Fibroblast of skin of back (primary cell): ENCODE measurements at places on chromosomes 4 and X.

- no peak for DNase-seq
These were observed 327.6 kb upstream of the MAOA start for GRCh38 chrX:43328358-43328946.

GRCh38 chr4:73197220-73197619, 61.4 kb downstream of the ANKRD17 start:
- no peak for DNase-seq

GRCh38 chr4:108036213-108036612, 46.5 kb downstream of the HADH start:
- no peak for DNase-seq

- no peak for DNase-seq
These were observed 108.1 kb downstream of the TSPAN7 start for GRCh38 chrX:38669428-38669827.

- DNase-seq, result no peak
These were observed 72.2 kb downstream of the RASGEF1B start for GRCh38 chr4:81399306-81400086.

DNA sequence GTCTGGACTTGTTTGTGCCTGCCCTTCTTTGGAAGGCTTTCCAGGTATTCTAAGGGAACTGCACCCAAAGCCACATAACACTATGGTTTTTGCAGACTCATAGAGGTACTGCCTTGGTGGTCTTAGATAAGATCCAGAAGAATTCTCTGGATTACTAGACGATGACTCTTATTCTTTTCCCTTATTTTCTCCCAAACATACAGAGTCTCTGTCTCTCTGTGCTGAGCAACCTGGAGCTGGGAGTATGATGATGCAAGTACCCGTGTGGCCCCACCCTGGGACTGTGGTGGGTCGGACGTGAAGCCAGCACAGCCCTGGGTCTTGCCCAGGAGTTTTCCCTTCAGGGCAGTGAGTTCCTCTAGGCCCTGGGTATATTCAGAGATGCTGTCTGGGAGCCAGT, 1342.4 kb upstream of the TENM3 start:
- no peak for DNase-seq

DNA sequence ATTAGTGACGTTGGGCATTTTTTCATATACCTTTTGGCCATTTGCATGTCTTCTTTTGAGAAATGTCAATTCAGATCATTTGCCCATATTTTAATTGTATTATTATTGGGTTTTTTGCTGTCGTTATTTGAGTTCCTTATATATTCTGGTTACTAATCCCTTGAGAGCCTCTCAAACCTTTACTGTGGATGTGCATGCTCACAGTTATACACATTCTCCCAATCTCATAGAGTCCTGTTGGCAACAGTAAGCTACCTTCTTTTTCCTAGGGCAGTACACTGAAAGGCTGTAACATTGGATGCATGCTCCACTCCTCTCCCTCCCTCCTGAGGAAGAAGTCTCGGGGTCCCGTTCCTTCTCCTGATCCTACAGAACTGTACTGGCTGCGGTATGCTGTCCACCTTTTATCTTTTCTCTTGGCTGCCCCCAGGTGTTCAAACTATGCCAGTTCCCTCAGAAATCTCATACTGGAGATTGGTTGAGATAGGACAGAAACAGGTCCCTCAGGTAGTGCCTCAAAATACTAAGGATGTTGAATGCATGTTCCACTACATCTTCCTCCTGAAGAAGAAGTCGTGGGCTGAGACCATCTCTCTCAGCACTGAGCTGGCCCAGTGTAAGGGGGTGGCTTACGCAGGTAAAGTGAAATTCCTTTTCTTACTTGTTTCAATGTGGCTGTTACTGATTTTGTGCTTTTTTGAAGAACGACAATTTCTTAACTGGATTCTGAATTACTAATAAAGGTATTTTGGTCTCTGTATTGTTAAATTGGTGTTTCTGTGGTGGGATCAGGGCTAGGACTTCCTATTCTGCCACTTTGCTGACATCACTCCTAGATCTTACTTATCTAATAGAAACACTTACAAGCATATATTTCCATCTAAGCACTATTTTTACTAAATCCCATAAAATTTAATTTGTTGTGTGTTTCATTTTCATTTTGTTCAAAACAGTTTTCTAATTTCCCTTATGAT, 145.4 kb upstream of the HUWE1 start:
- peak; percentile 5 for DNase-seq

GRCh38 chr4:4415107-4415805, 28.4 kb downstream of the NSG1 start:
- no peak for DNase-seq

- peak; percentile 7 for DNase-seq
These were observed 6.4 kb upstream of the PTTG2 start for GRCh38 chr4:37953620-37954293.

GRCh38 chr4:8526363-8526855, 53.8 kb upstream of the GPR78 start:
- DNase-seq, result no peak

- DNase-seq, result no peak
These were observed 1.5 kb downstream of the EREG start for GRCh38 chr4:74366367-74366911.

- DNase-seq, result peak; percentile 7
These were observed 56.9 kb downstream of the SERTM2 start for GRCh38 chrX:111568354-111568753.

- DNase-seq, result peak; percentile 36
These were observed 43.3 kb downstream of the NHSL2 start for GRCh38 chrX:71953946-71954345.

DNA sequence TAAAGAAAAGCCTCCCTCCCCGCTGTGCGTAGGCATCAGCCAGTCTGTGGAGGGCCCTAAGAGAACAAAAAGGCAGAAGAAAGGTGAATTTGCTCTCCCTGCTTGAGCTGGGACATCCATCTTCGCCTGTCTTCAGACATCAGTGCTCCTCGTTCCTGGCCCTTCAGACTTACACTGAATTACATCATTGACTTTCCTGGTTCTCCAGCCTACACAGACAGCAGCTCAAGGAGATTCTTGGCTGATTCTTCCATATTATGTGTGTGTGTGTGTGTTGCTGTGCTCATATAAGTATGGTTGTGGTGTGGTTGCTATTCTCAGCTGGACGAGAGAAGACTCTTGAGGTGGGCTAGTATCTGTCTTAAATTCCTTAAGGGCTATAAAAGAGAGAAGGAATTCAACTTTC, 35.5 kb upstream of the CD99L2 start:
- peak; percentile 5 for DNase-seq

DNA sequence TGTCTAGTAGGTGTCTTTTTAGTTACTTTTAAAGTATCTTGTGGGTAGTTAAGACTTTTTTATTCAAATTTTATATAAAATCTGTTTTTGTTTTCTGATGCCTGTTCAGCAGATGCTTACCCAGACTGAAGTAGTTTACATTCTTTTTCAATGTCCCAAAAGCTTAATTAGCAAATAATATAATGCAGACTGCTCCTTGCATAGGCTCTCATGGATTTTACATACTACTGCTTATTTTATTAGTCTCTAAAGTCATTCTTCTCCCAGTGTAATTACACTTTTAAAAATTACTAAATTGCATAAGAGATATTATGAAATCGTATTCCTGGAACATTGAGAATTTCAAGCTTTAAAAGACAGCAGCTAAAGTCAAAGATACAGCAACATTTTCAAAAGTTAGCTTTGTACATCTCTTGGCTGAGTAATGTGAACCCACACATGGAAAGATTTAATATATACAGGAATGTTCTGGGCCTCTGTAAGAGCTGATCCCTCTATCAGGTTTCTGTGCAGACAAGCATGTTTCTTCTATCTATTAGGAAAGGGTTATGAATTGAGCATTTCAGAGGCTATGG, 148.4 kb upstream of the SPRY1 start:
- DNase-seq, result no peak

GRCh38 chr4:159390648-159391047, 287.8 kb downstream of the RAPGEF2 start:
- peak; percentile 99 for DNase-seq

- DNase-seq, result no peak
These were observed 8.7 kb upstream of the IL13RA1 start for GRCh38 chrX:118718737-118719136.

DNA sequence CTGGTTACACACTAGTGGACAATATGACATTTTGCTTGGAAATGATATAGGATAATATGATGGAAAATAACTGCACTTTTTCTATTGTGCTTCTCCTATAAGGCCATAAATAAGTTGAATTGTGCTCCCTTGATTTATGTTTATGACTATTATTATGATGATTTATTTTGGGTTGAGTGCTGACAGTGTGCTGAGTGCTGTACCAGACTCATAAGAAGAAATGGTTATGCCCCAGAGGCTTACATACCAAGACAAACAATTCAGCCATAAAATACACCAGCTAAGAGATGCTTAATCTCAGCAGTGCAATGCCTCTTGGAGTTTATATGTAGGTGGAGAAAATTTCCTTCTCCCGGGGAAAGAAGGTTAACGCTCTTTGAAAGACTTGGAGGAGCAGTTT, 199.8 kb upstream of the NOCT start:
- DNase-seq, result no peak

- DNase-seq, result no peak
These were observed 18.7 kb downstream of the YIPF7 start for GRCh38 chr4:44632733-44633132.

- DNase-seq, result no peak
These were observed 763.4 kb downstream of the PCDH18 start for GRCh38 chr4:136768925-136769275.
